Right cardiac atrium (tissue), 5 donors: ENCODE measurements at places on chromosomes 11 and 22. TPM values are rescaled to one million over a fixed set of nuclear protein-coding genes. Genes with fewer than 3 reads are reported as not detected.

BARX2 gene
- total RNA-seq, result not detected

NCAM1 gene
- total RNA-seq, result 224 TPM

MS4A18 gene
- total RNA-seq, result not detected

SPECC1L gene
- 75.6 TPM for total RNA-seq

MRGPRX3 gene
- not detected for total RNA-seq

GRCh38 chr22:50544078-50544745, 1.5 kb upstream of the KLHDC7B start:
- DNase-seq, result peak; percentile 81

DNA sequence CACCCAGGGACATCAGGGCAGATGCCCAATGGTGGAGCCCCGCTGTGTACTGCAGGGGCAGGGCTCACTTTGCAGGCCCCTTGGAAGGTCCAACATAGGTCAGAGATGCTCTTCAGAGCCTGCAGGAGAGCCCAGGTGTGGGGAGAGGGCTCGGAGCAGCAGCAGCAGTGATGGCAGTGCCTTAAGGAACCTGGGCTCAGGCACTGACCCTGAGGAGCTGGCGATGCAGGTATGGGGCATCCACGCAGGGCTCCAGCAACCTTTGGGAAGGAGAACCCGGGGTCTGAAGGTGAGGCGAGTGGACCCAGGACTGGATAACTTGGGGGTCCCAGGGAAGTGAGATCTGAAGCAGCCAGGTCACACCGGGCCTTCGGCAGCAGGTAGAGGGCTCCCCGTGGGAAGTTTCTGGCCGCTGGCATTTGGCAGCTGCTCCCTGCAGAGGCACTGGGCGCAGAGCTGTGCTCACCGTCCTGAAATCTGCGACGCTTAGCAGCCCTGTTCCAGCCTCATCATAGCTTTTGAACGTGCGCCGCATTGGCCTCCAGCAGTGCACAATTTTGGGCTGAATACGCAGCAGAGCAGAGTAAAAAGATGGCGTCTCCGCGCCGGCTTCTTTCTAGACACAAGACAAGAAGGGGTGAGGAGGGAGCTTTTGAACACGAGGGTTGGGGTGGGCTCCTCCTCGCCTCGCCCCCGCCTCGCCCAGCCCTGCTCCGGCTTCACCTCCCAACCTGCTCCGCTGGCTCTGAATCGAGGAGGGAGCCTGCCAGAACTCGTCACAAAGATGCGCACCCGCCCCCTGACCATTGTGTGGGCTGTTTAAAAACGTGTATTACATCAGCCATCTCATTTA, 118.8 kb downstream of the MPPED1 start:
- DNase-seq, result no peak

PKDREJ gene
- total RNA-seq, result 0.06 TPM

GRCh38 chr11:115330684-115331482, 173.3 kb downstream of the CADM1 start:
- DNase-seq, result no peak

BCR gene
- 35.4 TPM for total RNA-seq
